ENCODE measurements at places on chromosomes 1 and 21. TPM values are rescaled to one million over a fixed set of nuclear protein-coding genes. Genes with fewer than 3 reads are reported as not detected.

DNA sequence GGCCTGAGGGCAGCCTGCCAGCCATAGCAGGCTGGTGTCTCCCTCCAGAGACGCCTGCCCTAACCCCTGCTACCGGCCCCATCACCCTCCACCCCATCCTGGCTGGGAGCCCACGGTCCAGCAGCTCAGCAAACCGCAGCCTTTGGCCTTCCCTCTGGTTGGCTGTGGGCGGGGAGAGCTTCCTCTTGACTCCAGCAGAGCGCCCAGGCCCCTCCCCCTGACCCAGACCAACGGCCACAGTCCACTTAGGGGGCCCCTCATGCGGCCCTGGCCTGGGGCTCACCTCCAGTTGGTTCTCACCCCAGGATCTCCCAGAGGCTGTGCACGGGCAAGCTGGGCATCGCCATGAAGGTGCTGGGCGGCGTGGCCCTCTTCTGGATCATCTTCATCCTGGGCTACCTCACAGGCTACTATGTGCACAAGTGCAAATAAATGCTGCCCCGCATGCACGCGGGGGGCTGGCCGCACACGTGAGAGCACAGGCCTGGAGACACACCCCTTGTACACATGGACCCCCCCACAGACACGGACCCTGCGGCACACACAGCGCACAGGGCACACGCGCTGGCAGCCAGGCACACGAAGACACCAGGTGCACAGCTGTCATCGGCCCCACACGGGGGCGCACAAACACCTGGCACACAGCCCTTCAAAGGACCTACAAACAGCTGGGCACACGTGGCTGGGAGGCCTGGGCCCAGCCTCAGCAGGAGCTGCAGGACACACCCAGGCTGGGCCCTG, 3.1 kb downstream of the SMIM1 start:
- peaks cover 11% of the 10 kb centered on the region for H3K4me1 ChIP-seq
- no peak for DNase-seq
- no peaks in the 10 kb centered on the region for H3K27me3 ChIP-seq
- no peak overlapping the region for H3K4me3 ChIP-seq
- H3K36me3 ChIP-seq: peaks cover 12% of the 10 kb centered on the region

GRCh38 chr1:15543589-15544568, 17.2 kb downstream of the DNAJC16 start:
- DNase-seq: no peak
- H3K4me1 ChIP-seq: peaks cover 21% of the 10 kb centered on the region
- peaks cover 29% of the 10 kb centered on the region for H3K36me3 ChIP-seq
- H3K4me3 ChIP-seq: no peak overlapping the region

DNA sequence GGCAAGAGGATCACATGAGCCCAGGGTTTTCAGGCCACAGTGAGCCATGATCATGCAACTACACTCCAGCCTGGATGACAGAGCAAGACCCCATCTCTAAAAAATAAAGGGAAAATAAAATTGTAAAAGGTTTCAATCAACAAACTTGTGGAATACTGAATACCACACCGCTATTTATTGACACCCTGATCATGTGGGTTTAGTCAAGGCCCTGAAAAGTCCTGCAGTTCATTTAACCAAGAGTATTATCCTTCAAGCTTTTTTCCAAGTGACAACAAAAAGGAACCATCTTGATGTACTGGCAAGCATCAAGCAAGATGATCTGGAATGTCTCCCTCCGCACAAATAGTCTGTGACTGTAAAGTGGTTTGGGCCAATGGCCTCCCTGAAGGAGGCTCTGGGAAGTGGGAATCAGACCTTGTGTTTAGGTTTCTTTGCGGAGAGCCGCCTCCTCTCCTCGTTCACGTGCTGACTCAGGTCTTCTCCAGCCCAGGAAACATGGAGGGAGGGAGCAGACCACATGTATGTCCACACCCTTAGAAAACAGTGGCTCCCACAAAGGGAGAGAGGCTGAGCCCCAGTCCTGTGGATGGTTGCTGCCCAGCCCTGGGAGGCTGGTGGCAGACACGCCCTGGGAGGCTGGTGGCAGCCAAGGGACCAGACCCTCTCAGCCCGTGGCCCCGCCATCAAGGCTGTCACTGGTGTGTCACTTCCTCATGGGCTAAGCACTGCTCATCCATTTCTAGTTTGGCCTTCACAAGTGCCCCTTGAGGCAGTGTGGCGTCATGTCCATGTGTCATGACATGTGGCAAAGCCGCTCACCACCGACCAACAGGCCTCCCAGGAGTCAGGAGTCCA, 56.7 kb downstream of the RIPK4 start:
- no peak overlapping the region for H3K27ac ChIP-seq
- no peak for DNase-seq
- H3K4me3 ChIP-seq: no peak overlapping the region
- peaks cover 12% of the 10 kb centered on the region for H3K27me3 ChIP-seq
- peaks cover 12% of the 10 kb centered on the region for H3K4me1 ChIP-seq
- H3K36me3 ChIP-seq: no peaks in the 10 kb centered on the region

GRCh38 chr21:44954281-44954771, 14.5 kb downstream of the SLX9 start:
- no peak overlapping the region for H3K4me3 ChIP-seq
- no peak overlapping the region for H3K27ac ChIP-seq
- H3K27me3 ChIP-seq: no peaks in the 10 kb centered on the region

- DNase-seq: no peak
- H3K4me1 ChIP-seq: no peaks in the 10 kb centered on the region
- H3K4me3 ChIP-seq: no peak overlapping the region
- H3K27me3 ChIP-seq: peaks cover 18% of the 10 kb centered on the region
- H3K27ac ChIP-seq: no peak overlapping the region
Observed at GRCh38 chr1:88451856-88452255, 232.2 kb upstream of the PKN2 start.

- no peaks in the 10 kb centered on the region for H3K4me1 ChIP-seq
- no peaks in the 10 kb centered on the region for H3K27me3 ChIP-seq
- peaks cover 30% of the 10 kb centered on the region for H3K36me3 ChIP-seq
- H3K4me3 ChIP-seq: no peak overlapping the region
Observed at GRCh38 chr1:183552891-183553290, 37.4 kb downstream of the NCF2 start.

DNA sequence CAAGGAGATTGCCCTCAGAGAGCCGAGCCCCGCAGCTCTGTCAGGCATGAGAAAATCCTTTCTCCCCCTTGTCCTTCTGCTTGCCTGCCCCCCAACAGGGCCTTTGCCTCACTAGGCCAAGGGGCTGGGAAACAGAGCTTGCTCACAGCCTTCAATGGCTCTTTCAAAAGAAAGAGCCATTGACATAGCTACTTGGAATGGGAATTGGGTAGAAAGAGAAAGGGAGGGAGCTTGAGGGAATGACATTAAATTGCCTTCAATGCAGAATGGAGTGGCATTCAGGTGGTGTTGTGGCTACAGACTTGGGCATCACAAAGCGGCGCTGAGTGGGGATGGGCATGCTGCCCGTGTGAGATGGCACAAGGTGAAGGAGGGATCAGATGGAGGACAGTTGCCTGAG, 13.2 kb downstream of the SYT11 start:
- DNase-seq: no peak
- no peaks in the 10 kb centered on the region for H3K36me3 ChIP-seq
- no peak overlapping the region for H3K27ac ChIP-seq

GRCh38 chr21:27225151-27225550, 258.3 kb upstream of the ADAMTS5 start:
- no peak overlapping the region for H3K4me3 ChIP-seq
- H3K27me3 ChIP-seq: no peaks in the 10 kb centered on the region
- peak overlapping the region; percentile 59 for H3K27ac ChIP-seq
- peaks cover 48% of the 10 kb centered on the region for H3K4me1 ChIP-seq
- no peak for DNase-seq

DNA sequence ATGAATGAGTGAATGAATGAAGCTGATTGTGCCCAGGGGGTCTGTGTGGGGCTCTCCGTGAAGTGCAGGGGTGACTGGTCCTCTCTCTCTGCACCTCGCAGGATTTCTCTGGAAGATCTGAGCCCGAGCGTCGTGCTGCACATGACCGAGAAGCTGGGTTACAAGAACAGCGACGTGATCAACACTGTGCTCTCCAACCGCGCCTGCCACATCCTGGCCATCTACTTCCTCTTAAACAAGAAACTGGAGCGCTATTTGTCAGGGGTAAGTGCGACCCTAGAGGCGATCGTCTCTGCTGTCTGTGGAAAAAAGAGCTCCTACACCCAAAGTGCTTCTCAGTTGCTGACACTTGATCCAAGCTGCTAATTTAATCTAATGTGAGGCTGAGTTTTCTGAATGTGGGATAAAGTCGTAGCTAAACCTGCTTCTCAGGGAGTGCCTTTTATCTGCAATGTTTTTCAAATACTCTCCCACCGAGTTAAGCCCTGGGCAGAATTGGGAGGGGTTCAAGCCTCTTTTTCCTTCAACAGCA, 101.7 kb downstream of the HUNK start:
- H3K27me3 ChIP-seq: no peaks in the 10 kb centered on the region
- H3K36me3 ChIP-seq: peaks cover 1% of the 10 kb centered on the region
- DNase-seq: no peak
- H3K27ac ChIP-seq: no peak overlapping the region
- H3K4me3 ChIP-seq: no peak overlapping the region

GRCh38 chr1:200474633-200475032, 64.8 kb upstream of the ZNF281 start:
- peaks cover 2% of the 10 kb centered on the region for H3K27me3 ChIP-seq
- no peak overlapping the region for H3K27ac ChIP-seq
- no peak for DNase-seq
- H3K4me3 ChIP-seq: no peak overlapping the region
- peaks cover 11% of the 10 kb centered on the region for H3K4me1 ChIP-seq
- H3K36me3 ChIP-seq: peaks cover 1% of the 10 kb centered on the region

DNA sequence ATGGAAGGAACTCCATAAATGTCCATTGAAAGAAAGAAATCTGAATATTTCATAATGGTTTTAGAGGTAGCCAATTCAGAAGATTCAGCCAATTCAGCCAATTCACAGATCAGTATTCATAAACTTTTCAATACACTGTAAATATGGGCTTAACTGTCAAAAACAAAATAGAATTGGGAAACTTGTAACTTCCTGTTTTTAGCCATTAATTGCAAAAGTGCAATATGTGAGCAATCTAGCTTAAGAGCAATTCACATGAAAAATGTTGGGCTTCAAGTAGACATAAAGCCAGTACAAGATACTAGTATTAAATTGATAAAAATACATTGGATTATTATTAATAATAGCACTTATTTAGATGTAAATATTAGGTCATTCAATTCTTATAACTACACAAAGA, 27.5 kb upstream of the PLPPR4 start:
- no peaks in the 10 kb centered on the region for H3K4me1 ChIP-seq
- H3K27ac ChIP-seq: no peak overlapping the region
- no peaks in the 10 kb centered on the region for H3K36me3 ChIP-seq
- H3K27me3 ChIP-seq: peaks cover 18% of the 10 kb centered on the region
- no peak overlapping the region for H3K4me3 ChIP-seq

DNA sequence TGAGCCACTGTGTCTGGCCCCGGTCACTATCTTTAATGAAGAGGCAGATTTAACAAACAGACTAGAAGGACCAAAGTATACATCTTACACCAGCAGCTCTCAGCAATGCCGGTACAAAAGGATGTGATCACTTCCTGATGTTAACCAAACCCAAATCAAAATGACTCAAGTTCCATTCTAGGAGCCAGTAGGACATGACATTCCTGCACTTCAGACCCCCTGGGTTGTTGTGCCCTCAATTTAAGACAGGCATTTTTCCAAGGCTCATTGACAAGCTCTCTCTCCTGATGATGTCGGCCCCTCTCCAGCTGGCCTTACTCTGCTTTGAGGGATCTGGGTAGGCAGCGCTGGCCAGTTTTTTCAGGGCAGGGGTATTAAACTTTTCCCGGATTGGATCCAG, 35.1 kb downstream of the YARS1 start:
- DNase-seq: no peak
- H3K27ac ChIP-seq: no peak overlapping the region
- no peaks in the 10 kb centered on the region for H3K27me3 ChIP-seq

- H3K4me1 ChIP-seq: peaks cover 3% of the 10 kb centered on the region
- H3K4me3 ChIP-seq: no peak overlapping the region
- H3K36me3 ChIP-seq: peaks cover 5% of the 10 kb centered on the region
Observed at GRCh38 chr1:235455823-235456222, 48.4 kb downstream of the B3GALNT2 start.

- DNase-seq: no peak
- H3K4me3 ChIP-seq: no peak overlapping the region
- H3K36me3 ChIP-seq: no peaks in the 10 kb centered on the region
- H3K27ac ChIP-seq: no peak overlapping the region
Observed at GRCh38 chr1:182118851-182119250, 57.3 kb upstream of the ZNF648 start.

DNA sequence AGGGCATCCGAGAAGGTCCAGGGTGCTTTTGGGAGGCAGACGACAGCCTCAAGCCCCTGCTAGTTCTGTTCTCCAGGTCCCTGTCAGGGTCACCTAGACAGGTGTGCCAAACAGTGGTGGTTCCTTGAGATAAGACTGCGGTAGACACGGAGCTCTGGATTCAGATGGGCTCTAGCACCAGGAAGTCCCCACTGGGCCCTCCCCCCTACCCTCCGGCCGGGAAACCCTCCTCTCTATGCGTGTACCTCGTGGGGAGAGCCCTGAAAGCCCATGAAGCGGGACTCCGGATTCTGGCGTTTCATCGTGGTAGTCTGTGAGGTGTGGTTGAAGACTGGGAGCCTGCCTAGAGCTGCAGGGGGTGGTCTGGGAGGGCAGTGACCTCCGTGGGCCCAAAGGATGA, 2.1 kb upstream of the KCNA2 start:
- no peak overlapping the region for H3K27ac ChIP-seq
- peaks cover 10% of the 10 kb centered on the region for H3K4me1 ChIP-seq
- no peaks in the 10 kb centered on the region for H3K36me3 ChIP-seq
- H3K4me3 ChIP-seq: no peak overlapping the region

AGMAT gene
- total RNA-seq: 0.82 TPM

CFAP107 gene
- not detected for total RNA-seq

SEC16B gene
- 5.7 TPM for total RNA-seq

TRPM2 gene
- not detected for total RNA-seq

BLACAT1 gene
- total RNA-seq: not detected

RGSL1 gene
- total RNA-seq: not detected

IVL gene
- total RNA-seq: not detected

TMPRSS2 gene
- not detected for total RNA-seq

TEDDM1 gene
- total RNA-seq: not detected
